Subcutaneous preadipocyte (primary cell): ENCODE measurements at places on chromosomes 6 and 20. TPM values are rescaled to one million over a fixed set of nuclear protein-coding genes. Genes with fewer than 3 reads are reported as not detected.

The OR2H1 gene
- total RNA-seq = not detected in 2 replicates

The UBD gene
- total RNA-seq = not detected in 2 replicates

The MUCL3 gene
- not detected in 2 replicates for total RNA-seq

The PPP1R3G gene
- total RNA-seq = 1.6 and 1.8 TPM in 2 replicates

The MAPK13 gene
- total RNA-seq = 12.1 and 14.7 TPM in 2 replicates

The HCRTR2 gene
- not detected in 2 replicates for total RNA-seq

The WFDC12 gene
- not detected in 2 replicates for total RNA-seq

The PRSS35 gene
- total RNA-seq = 0.20 and 0.37 TPM in 2 replicates

The PERP gene
- total RNA-seq = 20.9 and 21.1 TPM in 2 replicates

The CLIC1 gene
- 927 and 1,210 TPM in 2 replicates for total RNA-seq

The DEF6 gene
- 0.37 and 0.39 TPM in 2 replicates for total RNA-seq

The PRRT1 gene
- total RNA-seq = under 0.01 and 0.20 TPM in 2 replicates

The JAG1 gene
- total RNA-seq = 20.9 and 34.8 TPM in 2 replicates

The VPS16 gene
- 44.4 and 54.4 TPM in 2 replicates for total RNA-seq

The SNAI1 gene
- total RNA-seq = under 0.01 TPM in 2 replicates

The RAB44 gene
- total RNA-seq = under 0.01 TPM in 1 of 2 replicates, not detected in the other

The LY6G6F gene
- not detected in 2 replicates for total RNA-seq

The RBPJL gene
- total RNA-seq = not detected in 2 replicates

The SIRPB2 gene
- total RNA-seq = not detected in 2 replicates

The DLK2 gene
- 0.20 TPM in 1 of 2 replicates, not detected in the other for total RNA-seq

The SIM1 gene
- 2.9 and 4.9 TPM in 2 replicates for total RNA-seq

The RRAGD gene
- 0.59 and 2.2 TPM in 2 replicates for total RNA-seq

The RAET1L gene
- total RNA-seq = not detected in 2 replicates

The TAB2 gene
- total RNA-seq = 15.4 and 17.8 TPM in 2 replicates

The BTN1A1 gene
- under 0.01 and 0.20 TPM in 2 replicates for total RNA-seq

The IL20RA gene
- 0.20 and 0.37 TPM in 2 replicates for total RNA-seq

The LY6G6D gene
- not detected in 2 replicates for total RNA-seq

The SAMD10 gene
- 0.37 and 1.8 TPM in 2 replicates for total RNA-seq

The C20orf96 gene
- 0.59 and 1.8 TPM in 2 replicates for total RNA-seq

The CGA gene
- total RNA-seq = not detected in 2 replicates

The LAMP5 gene
- total RNA-seq = under 0.01 TPM in 1 of 2 replicates, not detected in the other

The CRISP3 gene
- not detected in 2 replicates for total RNA-seq

The WFDC9 gene
- not detected in 2 replicates for total RNA-seq

The RFX6 gene
- total RNA-seq = not detected in 2 replicates

The DYNLT2 gene
- total RNA-seq = 0.37 and 0.98 TPM in 2 replicates

The TGM3 gene
- total RNA-seq = not detected in 2 replicates

The TSHZ2 gene
- total RNA-seq = 6.8 and 9.6 TPM in 2 replicates

The CTSA gene
- 90.1 and 95.2 TPM in 2 replicates for total RNA-seq

The TRIM15 gene
- total RNA-seq = not detected in 2 replicates

The CRISP2 gene
- not detected in 2 replicates for total RNA-seq

The OR10C1 gene
- total RNA-seq = not detected in 2 replicates

The MKKS gene
- 4.4 and 5.9 TPM in 2 replicates for total RNA-seq

The SCUBE3 gene
- total RNA-seq = 3.3 and 26.2 TPM in 2 replicates

The TNFRSF6B gene
- total RNA-seq = 8.2 and 10.7 TPM in 2 replicates

The CTAGE9 gene
- not detected in 2 replicates for total RNA-seq

The RBBP8NL gene
- not detected in 2 replicates for total RNA-seq

The GPX5 gene
- not detected in 2 replicates for total RNA-seq
